ENCODE measurements at places on chromosomes 7 and 10.

- no peak for DNase-seq
These were observed 67.9 kb upstream of the ANTXRL start for GRCh38 chr10:46218921-46219320.

DNA sequence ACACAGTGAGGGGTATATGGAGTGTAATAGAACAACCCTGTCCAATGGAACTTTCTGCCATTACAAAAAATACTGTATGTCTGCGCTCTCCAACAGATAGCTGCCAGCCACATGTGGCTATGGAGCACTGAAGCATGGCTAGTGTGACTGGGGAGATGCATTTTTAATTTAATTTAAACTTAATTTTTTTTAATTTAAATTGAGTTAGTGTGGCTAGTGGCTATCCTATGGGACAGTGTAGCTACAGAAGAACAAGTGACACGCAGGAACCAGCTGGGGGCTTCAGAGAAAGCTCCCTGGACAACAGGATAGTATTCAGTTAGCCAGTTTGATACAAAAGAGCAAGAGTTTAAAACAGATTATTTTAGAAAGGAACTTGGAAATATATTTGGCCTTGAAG, 408.0 kb downstream of the THSD7A start:
- DNase-seq: no peak

GRCh38 chr7:100575746-100576383, 2.2 kb upstream of the SAP25 start:
- no peak for DNase-seq

DNA sequence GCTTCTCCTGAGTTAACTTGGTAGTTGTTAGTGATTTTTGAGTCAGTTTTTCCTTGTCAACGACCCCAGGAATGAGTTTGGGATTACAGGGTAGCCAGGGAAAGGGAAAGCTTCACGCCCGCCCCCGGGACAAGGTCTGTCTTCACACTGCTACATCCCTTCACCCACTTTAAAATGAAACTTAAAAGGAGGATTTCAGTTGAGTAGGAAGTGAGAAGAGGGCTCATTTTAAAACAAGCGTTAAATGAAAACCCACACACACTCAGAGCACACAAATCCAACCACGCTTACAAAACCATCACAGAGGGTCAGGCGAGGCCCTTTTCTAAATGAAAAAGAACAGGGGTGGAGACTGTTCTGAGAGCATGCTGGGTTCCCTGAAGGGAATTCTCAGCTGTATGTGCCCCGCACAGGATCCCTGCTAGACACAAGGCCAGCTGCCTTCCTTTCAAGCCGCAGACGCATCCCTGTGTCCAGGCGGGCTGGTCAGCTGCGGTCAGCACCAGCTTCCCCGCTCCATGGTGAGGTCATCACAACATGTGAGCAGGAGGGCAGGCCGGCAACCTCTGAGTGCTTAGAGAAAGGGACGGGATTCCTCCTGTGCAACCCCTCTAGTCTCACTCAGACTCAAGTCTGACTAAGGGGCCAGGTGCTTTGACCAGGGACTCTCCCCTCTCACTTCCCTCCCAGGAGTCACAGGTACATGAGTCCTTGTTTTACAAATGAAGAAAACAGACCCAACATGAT, 111.8 kb downstream of the EGFR start:
- DNase-seq: no peak

DNA sequence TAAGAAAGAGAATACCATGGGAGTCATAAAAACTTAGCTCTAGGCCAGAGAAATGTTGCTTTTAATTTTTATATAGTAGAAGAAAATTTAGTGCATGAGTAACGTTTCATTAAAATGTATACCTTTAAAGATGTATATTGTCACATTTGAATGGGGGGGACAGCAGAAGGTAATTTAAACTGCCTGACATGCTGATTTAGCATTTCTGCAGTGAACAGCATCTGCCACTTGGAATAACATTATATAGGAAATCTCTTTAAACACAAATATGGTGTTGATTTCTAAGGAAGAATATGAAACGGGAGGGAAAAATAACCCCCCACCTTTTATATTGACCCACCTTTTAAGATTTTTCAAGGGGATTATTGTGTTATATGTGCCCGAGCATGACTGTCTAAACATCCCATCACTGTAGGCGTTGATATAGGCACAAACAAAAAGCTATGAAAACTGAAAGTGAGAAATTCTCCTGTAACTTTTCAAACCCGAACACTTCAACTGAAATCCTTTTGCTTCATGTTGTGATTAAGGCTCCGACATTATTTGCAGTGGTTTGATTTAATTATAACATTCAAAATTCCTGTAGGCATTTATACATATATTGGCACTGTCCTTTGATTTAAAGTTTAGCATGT, 244.7 kb upstream of the CELF2 start:
- no peak for DNase-seq

DNA sequence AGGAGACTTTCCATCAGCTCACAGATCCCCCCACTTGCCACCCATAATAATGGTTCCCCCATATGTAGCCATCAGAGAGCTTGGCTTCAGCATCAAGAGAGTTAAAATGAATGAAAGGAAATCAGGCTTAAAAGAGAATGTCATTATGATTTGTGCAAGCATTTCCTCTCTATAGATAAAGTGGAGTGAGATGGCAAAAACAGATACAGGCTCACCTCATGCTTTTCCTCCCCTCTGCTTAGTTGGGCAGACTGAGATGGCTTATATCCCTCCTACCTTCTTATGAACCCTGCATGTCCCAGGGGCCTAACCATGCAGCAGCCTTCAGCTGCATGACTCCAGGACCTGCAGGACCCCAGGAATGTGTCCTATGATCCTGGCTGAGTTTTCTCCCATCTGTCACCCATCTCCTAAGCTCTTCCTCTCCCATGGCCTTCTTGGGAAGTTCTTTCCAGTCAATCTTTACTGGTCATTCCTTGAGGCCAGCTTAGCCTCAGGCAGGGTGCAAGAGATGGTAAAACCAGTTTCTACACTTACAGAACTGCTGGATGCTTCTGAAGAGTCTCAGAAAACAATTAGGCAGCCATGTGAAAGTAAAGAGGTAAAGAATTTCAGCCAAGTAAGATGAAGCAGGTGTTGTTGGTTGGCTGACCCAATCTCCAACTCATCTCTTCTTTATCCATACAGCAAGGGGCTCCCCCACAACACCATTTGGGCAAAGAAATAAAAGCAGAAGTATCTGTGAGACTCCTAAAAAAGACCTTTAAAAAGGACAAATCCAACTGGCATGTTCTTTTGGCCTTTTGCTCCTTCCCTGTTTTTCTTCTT, 159.7 kb downstream of the RTKN2 start:
- no peak for DNase-seq

DNA sequence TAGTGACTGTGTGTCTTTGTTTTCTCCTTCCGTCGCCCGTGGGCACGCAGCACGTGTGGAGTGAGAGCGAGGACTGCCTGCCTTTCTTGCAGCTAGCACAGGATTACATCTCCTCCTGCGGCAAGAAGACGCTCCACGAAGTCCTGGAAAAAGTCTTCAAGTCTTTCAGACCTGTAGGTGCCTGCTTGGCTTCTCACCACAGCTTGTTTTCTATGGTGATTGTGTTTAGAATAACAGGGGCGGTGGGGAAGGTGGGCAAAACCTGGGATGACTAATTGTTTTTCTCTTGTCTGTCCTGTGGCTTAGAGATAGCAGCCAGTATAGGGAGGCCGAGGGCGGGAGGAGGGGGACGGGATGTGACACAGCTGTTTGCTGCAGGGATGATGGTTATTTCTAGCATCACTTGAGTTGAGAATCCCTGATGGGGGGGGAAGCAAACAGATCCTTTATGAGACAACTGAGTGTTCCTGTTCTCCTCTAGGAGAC, 11.4 kb downstream of the MTURN start:
- DNase-seq: no peak

- DNase-seq: peak; percentile 80
These were observed at the start of gene MAD1L1 for GRCh38 chr7:2232766-2233520. TSS of gene MAD1L1 (minus strand) at chr7:2232945. CDS start at chr7:2230133, 2,812 bp downstream.

DNA sequence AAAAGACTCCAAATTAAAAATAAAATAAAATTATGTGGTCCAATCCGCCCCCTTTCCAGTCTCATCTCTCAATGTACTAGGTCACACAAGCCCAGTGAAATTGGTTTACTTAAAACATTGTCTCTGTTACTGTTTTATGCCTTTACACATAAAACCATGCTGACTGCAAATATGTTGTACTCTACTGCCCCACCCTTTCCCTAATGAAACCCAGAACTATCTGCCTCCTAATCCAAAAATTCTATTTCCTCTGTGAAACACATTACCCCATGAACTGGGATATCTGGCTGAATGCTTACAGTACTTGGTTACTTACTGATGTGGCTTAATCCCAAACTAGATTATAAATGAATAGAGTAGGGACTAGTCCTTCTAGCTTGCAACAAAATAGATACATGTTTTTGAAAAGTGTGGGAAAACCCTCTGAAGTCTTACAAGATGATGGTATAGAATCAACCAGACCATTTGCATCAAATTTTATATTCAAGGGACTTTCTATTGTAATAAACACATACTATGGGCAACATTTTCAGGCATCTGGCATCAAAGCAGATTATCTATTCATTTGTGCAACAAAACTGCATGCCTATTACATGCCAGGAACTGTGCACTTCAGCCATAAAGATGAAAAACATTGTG, 10.0 kb upstream of the KMT2E start:
- DNase-seq: no peak

GRCh38 chr7:86975914-86976313, 83.5 kb downstream of the ELAPOR2 start:
- DNase-seq: no peak

DNA sequence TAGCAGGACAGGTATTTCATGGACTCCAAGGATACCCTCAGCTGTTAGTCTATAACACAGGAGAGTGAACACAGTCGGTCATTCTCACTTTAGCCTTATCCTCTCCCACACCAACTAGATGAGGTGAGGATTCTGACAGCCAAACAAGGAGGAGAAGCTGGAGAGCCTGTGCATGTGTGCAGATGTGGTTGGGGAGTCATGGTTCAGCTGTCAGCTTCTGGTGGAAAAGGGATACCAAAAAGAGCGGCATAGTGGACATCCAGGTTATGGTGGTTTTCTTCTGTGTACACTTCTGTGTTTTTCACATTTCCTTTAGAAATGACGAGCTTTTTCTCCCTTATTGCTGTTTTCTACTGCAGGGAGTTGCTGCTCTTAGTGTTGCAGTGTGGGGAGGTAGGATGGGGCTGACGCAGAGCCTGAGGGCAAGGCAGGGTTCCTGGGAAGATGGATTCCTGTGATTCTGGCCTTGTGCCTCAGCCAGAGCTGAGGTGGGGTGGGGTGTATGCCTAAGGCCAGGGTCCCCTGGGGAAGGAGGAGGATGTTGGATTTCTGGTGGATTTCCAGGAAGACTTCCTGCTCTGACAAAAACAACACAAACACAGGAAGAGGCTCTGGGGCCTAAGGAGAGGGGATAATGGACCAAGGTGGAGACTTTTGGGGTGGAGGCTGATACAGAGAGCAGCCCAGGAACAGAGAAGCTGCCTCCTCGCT, 26.6 kb downstream of the PLAU start:
- DNase-seq: no peak

- DNase-seq: no peak
These were observed 36.9 kb downstream of the TAF3 start for GRCh38 chr10:7855205-7855604.

DNA sequence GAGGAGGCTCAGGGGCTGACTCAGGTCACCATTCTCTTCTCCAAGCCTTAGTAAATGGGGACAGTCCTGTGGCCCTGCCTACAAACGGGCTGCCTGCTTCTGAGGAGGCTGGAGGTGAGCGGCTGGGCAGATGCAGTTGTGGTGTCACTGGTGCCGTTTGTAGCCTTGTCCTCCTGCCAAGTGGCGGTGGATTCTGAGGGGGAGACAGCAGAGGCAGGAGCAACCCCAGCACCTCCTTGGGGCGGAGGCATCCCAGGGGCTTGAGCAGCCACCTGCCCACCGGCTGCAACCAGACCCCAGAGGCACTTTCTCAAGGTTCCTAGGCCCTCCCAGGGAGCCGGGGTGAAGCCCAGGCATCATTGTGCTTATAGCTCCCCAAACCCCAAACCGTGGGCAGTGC, 112.5 kb downstream of the ZMIZ1 start:
- no peak for DNase-seq

GRCh38 chr7:41403291-41403690, 299.6 kb downstream of the INHBA start:
- no peak for DNase-seq

DNA sequence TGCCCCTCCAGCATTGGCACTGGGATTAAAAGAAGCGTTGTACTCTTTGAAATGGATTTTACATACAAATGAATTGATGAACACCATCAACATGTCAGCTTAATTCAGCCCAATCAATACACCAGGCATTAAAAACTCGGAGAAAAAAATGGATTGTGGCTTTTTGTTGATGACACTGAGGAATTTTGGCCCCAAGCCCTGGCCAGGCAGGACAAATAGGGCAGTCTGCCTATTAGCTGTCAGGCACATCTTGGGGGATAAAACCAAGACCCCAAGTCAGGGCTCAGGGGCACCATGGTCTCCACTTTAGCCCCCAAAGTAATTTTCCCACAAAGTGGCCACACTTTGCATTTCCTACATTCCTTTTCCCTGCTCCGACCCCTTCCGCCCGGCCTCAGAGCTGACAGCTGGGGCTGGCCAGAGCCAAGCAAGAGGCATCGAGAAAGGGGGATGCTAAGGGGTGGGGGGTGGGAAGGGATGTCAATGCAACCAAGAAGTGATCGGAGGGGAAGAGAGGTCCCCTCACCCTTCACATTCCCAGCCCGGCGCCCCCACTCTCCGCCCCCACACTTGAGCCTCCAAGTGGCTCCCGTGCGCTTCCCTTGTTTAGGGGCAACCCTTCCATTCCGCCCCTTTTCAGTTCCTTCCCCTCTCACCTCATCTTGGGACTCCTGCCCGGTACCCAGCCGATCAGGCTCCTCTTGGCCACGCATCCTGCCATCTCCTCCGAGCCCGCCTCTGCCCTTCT, 711 bp downstream of the HIP1 start:
- DNase-seq: no peak

DNA sequence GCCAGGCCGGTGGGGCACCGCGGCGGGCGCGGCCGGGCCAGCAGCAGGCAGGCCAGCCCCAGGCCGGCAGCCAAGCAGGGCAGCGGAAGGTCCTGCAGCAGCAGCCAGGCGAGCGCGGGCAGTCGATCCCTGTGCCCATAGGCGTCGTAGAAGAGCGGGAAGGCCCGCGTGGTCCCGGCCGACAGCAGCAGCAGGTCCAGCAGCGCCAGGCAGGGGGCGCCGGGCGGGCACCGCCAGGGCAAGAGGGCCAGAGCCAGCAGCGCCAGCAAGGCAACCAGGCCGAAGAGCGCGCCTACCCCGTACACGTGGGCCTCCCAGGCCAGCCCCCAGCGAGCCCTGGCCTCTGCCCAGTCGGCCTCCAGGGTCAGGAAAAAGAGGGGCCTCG, 8.4 kb upstream of the RBM28 start:
- DNase-seq: no peak

- DNase-seq: no peak
These were observed 1109.3 kb downstream of the REEP3 start for GRCh38 chr10:64630534-64630933.

Data from stimulated activated CD8-positive, alpha-beta memory T cell treated with anti-CD3 and anti-CD28 coated beads, Interleukin-2, amount 100 ng/mL, for 1 hour (primary cell).